Adrenal gland (tissue), 19 donors: ENCODE measurements at places on chromosomes 3 and 15. TPM values are rescaled to one million over a fixed set of nuclear protein-coding genes. Genes with fewer than 3 reads are reported as not detected.
A peak's percentile ranks its signal among the peaks of the same experiment; 100 is the strongest.

The TOP2B gene
- 83.3 TPM for polyA plus RNA-seq

DNA sequence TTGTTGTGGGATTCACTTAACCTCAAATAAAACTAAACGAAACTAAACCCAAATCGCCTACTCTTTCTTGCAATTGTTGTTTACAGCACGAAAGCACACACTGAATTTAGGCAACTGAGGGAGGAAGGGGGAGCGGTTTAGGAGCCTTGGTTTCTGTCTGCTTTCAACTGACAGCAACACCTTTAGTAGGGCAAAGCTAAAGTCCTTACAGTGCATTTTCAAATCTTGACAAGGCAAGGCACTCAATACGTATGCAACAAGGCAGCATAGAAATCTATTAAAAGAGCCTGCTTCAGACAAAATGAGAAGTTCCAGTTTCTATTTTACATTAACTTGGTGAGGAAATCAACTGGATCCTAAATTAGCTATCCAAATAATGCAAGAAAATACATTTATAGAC, 174.6 kb downstream of the CHST2 start:
- no peak for DNase-seq

The SRGAP3 gene
- polyA plus RNA-seq, result 8.8 TPM

- no peak for DNase-seq
Measured at GRCh38 chr3:20772869-20773268, 586.9 kb upstream of the SGO1 start.

GRCh38 chr3:160707187-160707794, 30.3 kb downstream of the ARL14 start:
- peak; percentile 63 for DNase-seq

- DNase-seq, result no peak
Measured at GRCh38 chr3:168736202-168736601, 640.5 kb upstream of the GOLIM4 start.

GRCh38 chr3:99839613-99840012, 22.0 kb downstream of the CMSS1 start:
- no peak for DNase-seq

DNA sequence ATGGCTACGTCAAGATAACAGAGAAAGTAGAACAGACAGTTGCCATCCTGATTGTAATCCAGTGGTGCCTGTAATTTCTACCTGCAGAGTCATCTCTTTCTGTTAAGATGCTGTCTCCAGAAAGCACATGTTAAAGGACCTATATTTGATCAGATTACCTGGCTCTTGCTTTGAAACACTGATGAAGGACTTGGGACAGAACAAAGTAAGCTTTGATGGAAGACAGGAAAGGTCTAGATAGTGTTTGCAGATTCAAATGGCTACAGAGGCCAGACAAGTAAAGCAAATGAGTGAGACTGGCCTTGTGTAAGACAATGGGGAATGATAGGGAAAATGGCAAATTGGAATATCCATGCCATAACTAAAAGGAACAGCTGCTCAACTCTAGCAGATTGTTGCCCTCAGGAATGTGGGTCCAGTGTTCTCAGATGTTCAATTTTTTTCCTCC, 1.8 kb upstream of the GSK3B start:
- no peak for DNase-seq

The LRRC34 gene
- polyA plus RNA-seq, result 2.9 TPM

- no peak for DNase-seq
Measured at GRCh38 chr3:880371-880770, 212.5 kb upstream of the CNTN6 start.
